ENCODE measurements at places on chromosomes 3 and 15.

GRCh38 chr3:50518436-50518835, 15.0 kb upstream of the CACNA2D2 start:
- DNase-seq: no peak

GRCh38 chr15:71437919-71438318, 322.6 kb downstream of the THSD4 start:
- no peak for DNase-seq

- no peak for DNase-seq
Observed at GRCh38 chr3:50194903-50195500, 3.6 kb downstream of the GNAT1 start.

DNA sequence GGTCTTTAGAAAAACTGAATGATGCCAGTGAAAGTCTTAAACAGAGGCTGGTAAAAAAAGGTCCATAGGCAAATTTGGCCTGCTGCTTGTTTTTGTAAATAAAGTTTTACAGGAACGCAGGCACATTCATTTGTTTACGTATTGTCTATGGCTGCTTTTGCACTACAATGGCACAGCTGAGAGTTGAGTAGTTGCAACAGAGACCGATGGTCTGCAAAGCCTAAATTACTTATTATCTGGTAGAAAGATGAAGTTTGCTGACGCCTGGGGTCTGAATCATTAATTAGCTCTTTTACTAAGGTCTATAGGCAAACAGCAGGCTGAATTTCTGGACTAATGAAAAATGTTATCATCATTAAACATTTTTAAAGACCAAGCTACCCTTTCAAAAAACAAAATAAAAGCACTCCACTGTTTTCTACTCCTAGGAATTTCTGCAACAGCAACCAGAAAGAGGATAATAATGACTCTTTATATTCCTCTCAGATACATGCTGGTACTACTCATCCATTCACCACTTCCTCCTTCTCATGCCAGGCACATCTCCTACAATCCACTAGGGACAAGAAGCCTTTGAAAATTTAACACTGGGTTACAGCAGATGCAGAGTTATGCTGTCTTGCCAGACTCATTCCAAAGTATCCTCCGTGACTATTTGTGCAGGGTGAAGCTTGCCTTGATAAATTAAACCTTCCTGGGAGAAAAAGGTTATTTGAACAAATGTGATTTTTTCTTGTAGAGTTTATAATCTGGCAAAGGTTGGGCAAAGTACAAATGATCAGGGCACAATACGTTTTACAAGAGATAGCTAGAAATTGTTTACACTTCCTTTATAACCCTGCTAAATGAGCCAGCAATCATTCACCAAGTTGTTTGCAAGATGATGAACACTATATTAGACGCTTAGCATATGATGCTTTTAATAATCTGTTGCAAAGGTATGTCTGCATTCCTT, 6.0 kb downstream of the GATM start:
- DNase-seq: no peak

GRCh38 chr3:76405196-76405595, 619.8 kb upstream of the ZNF717 start:
- no peak for DNase-seq

DNA sequence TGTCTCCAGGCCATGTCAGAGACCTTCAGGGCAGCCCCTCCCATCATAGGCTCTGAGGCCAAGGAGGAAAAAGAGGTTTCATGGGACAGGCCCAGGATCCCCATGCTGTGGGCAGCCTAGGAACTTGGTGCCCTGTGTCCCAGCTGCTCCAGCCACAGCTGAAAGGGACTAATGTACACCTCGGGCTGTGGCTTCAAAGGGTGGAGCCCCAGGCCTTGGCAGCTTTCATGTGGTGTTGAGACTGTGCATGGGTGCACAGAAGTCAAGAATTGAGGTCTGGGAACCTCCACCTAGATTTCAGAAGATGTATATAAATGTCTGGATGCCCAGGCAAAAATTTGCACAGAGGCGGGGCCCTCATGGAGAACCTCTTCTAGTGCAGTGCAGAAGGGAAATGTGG, 6.6 kb upstream of the SSR3 start:
- no peak for DNase-seq

DNA sequence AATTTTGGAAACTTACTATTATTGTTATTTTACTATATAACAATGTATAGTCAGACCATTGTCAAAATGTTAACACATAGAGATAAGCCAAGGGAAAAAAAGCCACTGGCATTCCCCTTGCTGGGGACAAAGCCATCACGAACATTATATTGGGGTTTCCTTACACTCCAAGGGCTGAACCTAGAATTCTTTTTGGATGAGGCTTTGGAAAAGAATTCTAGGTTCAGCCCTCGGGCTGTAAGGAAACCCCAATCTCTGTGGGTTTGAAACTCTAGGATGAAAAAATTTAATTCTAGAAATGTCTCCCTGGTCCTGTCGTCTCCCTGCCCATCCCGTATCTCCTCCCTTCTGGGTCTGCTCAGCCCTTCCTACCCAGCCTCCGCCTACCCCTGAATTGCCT, 67.0 kb upstream of the SMAD6 start:
- DNase-seq: no peak

GRCh38 chr3:30933478-30934207, 39.2 kb upstream of the GADL1 start:
- no peak for DNase-seq

DNA sequence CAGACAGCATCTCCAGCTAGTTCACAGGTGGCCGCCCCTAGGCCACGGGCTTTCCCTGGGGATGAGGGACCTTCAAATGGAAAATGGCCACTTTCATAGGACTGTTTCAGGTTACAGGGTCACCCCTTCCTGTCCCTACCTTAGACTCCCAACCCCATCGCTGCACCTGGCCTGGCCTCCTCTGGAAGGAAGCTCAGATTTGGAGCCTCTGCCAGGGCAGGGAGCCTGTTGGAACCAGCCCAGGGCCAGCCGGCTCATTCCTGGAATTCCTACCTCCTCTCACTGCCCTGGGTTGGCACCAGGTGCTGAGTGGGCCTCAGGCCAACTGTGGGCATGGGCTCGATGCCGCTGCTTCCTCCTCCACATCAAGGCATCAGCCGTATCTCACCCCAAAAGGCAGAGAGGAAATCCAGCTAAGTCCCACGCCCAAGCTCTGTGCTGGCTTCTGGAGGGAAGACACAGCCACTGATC, 42.2 kb downstream of the KLHL25 start:
- DNase-seq: peak; percentile 1

DNA sequence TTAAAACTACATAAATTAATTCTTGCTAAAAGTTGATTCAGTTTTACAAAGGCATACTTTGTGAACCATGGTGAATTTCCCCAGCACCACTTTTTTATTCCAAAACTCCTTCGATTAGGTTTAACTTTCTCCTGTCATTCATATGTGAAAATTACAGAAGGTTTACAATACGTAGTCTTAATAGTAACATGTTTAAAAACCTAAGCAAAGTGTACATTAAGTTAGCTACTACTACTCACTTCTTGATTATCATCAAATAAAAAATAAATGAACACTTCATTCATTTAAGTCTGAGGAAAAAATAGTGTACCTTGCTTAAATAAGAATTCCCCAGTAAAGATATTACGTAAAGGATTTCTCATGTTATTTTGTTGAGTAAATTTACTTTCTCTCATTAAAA, 38.6 kb downstream of the DCUN1D1 start:
- no peak for DNase-seq

DNA sequence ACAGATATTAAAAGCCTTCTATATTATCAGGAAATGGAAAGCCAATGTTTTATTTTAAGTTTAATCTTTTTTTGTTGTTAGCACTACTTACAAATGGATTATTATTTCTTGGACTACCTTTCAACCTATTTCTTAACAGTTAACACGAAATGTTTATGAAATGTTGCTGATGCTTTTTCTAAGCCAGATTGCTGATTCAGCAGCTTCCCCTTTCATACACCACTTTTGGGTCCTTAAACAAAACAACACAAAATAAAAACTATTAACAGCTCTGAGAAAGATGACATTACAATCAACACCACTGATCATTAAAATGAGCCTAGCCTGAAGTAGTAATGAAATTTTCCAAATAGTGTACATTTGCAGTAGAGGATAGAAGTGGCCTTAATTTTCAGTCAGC, 99.2 kb upstream of the VEPH1 start:
- DNase-seq: no peak

DNA sequence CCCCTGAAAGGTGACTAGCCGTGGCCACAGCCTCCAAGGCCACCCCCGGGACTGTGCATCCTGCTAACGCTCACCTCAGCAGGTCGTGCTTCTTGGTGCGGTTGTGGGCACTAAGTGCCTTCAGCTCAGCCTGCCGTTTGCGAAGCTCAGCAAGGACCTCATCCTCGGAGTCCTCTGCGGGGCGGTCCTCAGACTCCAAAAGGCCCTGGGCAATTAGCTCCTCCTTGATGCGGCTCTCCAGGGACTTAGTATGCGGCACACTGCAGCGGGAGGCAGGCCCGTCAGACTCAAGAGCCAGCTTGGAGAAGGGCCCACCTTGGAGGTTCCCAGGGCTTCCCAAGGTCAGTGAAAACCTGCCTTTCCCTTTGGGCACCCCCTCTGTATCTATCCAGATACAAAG, 8.3 kb downstream of the TADA3 start:
- DNase-seq: no peak

- DNase-seq: peak; percentile 37
Observed at GRCh38 chr3:195140816-195141793, 129.9 kb downstream of the XXYLT1 start.

- no peak for DNase-seq
Observed at GRCh38 chr3:48594417-48595049, 596 bp downstream of the COL7A1 start.

GRCh38 chr3:87488765-87489164, 212.4 kb upstream of the POU1F1 start:
- DNase-seq: no peak

- DNase-seq: no peak
Observed at GRCh38 chr15:72229947-72230196, 1.1 kb downstream of the PKM start.

- no peak for DNase-seq
Observed at GRCh38 chr3:11120091-11120805, 34.0 kb upstream of the HRH1 start.

DNA sequence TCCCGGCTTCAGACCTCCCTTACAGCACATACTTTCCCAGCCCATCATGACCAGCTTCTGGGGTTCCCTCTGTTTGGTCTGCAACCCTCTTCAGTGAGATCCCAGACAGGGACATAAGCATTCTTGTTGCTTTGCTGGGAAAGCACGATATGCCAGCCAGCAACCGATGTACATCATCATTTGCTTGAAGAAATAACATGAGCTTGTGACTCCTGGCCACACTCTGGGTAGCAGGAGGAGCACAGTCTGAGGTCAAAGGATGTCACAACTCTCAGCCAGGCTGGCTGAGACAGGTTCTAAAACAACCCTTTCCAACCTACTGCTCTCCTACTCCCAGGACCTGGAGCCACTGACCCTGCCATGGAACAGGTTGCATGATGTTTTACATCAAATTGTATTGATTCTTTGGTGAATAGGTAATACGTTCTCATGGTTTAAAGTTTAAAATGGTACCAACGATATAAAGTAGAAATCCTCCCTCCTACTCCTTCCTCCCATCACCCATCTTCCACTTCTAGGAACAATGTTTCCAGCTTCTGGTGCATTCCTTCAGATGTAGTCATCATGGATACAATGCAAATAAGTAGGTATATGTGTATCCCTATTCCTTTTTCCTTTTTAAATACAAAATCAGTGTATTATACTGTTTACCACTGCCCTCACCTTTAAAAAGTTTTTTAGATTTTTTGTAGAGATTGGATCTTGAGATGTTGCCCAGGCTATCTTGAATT, 190.3 kb downstream of the OPA1 start:
- no peak for DNase-seq

GRCh38 chr15:55846116-55846707, 103.3 kb upstream of the PRTG start:
- DNase-seq: no peak

- DNase-seq: no peak
Observed at GRCh38 chr15:63587527-63587926, 9.7 kb upstream of the FBXL22 start.

DNA sequence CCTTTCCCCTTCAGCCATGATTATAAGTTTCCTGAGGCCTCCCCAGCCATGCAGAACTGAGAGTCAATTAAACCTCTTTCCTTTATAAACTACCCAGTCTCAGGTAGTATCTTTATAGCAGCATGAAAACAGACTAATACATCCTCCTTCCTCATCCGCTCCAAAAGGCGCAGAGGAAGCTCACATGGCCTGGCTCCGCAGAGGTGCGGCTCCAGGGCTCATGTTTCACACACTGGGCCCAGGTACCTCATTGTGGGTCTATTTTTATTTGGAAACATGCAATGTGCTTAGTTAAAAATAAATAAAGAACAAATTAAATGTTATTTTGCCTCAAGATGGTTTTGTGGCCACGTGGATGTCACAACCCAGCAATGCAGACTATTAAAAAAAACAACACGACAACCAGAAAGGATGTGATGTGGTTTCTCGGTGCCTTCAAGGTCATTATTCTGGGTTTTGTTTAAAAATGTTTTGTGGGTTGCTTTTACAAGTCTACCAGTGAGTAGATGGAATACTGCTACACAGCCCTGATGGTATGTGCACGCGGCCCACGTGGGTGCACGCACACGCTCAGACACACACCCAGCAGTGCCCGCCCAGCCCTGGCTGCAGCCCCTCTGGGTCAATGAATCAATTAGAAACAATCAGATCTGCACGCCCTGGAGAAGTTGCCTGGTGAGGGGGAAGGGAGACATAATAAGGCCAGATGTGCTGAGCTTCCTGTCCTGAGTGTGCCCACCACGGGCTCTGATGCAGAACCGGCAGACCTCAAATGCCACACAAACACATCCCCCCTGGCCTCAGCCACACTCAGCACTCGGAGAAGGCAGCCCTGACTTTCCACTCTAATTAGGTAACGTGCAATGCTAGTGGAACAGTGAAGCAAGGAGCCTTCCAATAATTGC, 140.1 kb downstream of the ADAMTS17 start:
- DNase-seq: no peak

All from DMS79 (cell line).